CD4-positive, alpha-beta T cell treated with Interleukin-4 for 4 hours (primary cell): ENCODE measurements at places on chromosomes 16 and 17.
A peak's percentile ranks its signal among the peaks of the same experiment; 100 is the strongest.

DNA sequence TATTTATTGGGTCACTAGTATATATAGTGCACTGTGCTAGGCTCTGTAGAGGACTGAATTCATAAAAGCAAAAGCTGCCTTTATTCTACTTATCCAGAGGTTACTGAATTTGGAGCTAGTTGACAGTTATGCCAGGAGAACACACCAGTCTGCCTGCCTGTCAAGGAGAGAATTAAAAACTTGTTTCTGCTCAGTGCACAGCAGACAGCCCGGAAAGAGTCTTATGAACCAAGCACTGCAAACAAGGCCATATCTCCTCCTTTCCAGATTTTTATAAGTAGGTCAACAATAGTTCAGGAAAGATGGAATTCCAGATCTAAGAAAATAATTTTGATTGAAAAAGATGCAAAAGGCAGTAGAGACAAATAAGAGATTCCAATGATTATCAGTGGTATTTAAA is 267.8 kb downstream of the CA10 start:
- no peak for DNase-seq

- no peak for DNase-seq
Observed at GRCh38 chr16:73192232-73192894, 144.4 kb upstream of the ZFHX3 start.

DNA sequence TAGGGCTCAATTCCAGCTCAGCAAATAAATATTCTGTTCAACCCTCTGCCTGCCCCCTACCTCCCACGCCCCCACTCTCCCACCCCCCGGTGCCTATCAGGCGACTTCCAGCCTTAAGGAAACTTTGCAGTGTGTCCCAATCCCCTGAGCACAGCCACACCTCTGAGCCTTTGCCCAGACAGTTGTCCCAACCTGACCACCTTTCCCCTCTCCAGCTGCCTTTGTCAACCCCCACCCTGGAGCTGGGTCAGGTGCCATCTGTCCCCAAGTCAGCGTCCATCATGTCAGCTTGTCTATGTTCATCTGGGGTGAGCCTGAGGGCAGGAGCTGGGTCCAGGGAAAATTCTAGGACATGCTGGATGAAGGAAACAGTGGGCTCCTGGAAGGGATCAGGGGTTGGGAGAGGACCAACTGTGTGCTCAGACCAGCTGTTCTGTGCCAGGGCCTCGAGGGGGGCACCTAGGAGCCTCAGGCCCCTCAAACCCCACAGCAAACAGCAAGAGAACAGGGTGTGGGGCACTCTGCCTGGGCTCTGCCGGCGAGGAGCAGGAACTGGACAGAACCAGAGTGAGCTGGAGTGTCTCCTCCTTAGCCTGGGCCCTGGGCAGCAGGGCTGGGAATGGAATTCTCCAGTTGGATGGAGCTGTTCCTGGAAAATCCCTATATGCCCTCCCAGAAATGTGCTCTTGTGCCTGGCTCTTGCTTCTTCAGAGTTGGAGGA is 17.8 kb downstream of the CDH16 start:
- no peak for DNase-seq

DNA sequence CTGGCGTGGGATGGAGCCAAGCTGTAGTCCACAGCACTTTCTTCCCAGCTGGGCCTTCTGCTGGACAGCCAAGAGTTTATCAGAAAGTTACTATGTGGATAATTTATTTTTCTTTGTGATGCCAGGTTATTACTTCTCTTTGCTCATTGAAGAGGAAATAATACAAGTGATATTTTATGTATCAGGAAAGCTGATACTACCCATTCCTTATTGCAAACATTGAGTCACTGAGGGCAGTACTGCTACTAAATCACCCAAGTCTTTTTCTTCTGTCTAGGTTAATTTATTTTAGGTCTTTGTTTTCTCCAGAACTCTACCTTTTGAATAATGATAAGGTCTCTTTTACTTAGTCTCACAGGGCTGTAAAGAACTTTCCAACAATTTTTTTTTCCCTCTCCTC is 8.3 kb downstream of the NUP93 start:
- DNase-seq, result no peak

- no peak for DNase-seq
Observed at GRCh38 chr17:9472541-9472940, 103.1 kb downstream of the STX8 start.

DNA sequence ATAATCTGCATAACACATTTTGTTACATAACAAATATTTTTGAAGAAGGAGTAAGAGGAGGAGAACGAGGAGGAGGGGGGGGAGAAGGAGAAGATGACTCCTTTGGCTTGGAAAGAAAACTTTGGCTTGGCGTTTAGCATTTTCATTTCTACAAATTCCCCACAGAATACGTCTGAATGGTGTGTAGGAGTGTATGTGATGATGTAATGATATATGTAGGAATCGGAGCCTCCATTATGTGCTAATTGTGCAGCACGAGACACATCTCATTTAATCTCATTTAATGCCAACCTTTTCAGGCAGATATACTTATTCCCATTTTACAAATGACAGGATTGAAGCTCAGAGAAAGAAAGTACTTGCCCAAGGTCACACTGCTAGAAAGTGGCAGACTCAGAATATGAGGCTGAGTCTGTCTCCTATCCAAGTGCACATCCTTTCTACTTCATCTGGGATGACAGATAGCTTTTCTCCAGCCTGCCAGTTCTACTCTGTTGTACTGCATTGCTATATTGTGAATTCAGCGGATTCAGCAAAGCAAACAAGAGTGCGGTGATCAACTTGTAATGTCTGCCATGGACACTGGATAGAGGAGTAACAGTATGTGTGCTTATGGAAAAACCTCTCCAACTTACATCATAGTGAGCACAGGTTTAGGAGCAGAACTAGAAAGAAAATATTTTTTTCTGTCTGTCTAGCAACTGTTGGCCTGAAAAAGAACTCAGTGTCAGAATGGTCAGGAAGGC is 10.4 kb upstream of the SLC47A2 start:
- DNase-seq, result no peak

- DNase-seq, result no peak
Observed at GRCh38 chr17:36511216-36511615, 23.5 kb downstream of the MYO19 start.

DNA sequence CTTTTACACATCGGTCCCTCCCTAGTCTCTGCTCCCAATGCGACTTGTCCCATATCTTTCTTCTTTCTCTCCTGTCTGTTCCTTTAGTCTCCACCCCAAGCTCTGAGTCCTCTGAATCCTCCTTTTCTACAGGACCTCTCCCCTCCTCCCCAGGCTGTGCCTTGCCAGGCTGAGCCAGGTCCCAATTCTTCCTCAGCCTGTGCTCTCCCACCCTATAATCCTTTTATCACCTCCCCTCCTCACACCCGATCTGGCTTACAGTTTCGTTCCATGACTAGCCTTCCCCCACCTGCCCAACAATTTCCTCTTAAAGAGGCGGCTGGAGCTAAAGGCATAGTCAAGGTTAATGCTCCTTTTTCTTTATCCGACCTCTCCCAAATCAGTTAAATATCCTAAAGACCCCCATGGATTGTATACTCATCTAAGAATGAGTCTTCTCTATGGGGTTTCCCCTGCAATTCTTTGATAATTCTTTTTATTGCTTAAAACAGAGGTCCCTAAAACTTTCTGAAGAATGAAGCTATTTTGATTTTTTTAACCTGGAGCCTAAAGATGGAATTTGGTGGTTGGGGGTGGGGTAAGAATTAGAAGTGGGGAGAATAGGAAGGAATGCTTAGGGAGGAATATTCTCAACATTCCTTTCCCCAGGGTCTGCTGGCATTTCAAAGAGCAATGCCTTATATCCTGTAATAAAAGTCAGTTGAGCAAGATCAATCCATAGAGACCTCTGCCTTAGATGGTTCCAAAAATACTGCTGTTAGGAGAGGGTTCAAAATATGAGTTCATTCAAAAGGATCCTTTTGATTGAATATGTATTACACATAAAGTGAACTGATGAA is 102.8 kb downstream of the MYO1D start:
- no peak for DNase-seq

GRCh38 chr17:56822725-56823124 is 11.0 kb downstream of the C17orf67 start:
- no peak for DNase-seq

DNA sequence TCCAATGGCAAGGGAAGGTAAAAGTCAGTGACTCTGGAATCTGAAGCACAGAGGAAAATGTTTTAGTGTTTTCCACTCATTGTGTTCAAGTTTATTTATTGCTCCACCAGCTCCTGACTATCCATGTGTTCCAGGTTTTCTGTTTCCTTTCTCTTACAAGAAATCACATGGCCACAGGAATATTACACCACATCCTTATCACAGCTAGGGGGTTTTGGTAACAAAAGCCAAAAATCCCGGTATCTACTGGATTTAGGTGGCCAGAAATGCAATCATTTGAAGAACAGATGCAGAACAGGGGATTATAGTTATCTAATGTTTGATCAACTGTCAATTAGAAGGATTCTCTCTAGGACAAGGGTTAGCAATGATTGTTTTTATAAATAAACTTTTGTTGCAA is 47.9 kb downstream of the STH start:
- no peak for DNase-seq

DNA sequence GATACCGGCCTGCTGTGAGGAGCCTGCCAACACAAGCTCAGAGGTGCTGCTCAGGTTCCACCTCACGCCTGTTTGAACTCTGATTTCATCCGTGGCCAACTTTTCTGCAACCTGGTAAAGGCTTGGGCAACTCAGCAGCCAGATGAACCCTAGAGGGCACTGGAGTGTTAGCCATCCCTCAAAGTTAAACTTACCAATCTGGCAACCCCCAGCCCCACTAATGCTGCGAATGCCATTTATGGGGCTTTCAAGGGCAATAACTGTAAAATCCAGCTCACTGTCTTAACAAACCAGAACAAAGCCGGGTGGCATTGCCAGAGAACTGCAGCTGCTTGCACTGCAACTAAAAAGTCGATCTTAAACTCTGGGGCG is 105.5 kb downstream of the AXIN2 start:
- peak; percentile 24 for DNase-seq

DNA sequence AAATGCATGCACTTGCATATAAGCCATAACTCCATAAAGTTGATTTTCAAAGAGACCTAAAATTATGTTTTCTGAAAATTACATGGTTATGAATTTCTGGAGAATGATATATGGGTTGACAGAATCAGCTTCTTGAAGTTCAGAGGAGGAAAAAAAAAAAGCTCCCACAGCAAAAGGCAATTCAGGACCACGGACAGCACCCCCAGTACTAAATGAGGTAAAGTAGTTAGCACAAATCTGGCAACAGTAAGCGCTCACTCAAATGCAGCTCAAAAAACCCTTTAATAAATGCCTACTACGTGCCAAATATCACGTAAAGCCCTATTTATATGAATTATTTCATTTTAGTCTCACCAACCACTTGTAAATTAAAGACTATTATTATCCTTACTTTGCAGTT is 135.2 kb downstream of the SHISA9 start:
- no peak for DNase-seq

DNA sequence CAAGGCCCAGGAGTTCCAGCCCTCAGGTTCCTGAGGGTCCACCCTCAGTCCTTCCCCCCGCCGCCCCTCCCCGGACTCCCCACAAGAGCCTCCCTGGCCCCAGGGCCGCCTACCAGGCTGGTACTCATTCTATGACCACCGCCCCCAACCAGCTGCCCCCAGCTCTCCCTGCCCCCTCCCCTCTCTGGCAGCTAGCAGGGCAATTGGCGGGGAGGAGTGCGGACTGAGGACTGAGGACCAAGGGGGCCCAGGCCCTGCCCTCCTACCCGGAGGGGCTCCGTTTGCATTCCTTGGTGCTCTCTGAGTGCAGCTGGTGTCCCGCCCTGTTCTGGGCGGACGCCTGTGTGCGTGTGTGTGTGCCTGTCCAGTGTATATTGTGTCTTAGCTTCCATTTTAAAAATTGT is 19.1 kb downstream of the UNC13D start:
- DNase-seq, result no peak

GRCh38 chr16:52238710-52239109 is 308.2 kb downstream of the TOX3 start:
- no peak for DNase-seq

GRCh38 chr16:56327929-56328258 is 97.5 kb downstream of the AMFR start:
- no peak for DNase-seq

DNA sequence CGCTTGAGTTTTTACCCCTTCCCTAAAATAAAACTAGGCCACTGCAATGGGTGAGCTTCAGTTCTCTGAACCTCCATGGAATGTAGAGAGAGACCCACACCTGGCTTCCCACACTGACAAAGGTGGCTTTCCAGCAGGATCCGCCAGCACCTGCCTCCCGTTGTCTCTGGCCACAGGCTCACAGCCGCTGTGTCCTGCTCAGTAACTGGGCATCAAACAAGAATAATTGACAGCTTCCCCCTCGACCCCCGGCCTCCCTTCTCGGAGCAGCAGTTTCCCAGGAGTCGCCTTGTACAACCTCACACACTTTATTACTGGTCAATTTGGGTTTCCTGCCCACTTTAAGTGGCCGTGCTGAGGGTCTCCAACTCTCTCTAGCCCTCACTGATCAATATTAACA is 586.1 kb upstream of the PSMD7 start:
- DNase-seq, result no peak

GRCh38 chr16:79601931-79602627 is 1.5 kb upstream of the MAF start:
- DNase-seq, result peak; percentile 89

DNA sequence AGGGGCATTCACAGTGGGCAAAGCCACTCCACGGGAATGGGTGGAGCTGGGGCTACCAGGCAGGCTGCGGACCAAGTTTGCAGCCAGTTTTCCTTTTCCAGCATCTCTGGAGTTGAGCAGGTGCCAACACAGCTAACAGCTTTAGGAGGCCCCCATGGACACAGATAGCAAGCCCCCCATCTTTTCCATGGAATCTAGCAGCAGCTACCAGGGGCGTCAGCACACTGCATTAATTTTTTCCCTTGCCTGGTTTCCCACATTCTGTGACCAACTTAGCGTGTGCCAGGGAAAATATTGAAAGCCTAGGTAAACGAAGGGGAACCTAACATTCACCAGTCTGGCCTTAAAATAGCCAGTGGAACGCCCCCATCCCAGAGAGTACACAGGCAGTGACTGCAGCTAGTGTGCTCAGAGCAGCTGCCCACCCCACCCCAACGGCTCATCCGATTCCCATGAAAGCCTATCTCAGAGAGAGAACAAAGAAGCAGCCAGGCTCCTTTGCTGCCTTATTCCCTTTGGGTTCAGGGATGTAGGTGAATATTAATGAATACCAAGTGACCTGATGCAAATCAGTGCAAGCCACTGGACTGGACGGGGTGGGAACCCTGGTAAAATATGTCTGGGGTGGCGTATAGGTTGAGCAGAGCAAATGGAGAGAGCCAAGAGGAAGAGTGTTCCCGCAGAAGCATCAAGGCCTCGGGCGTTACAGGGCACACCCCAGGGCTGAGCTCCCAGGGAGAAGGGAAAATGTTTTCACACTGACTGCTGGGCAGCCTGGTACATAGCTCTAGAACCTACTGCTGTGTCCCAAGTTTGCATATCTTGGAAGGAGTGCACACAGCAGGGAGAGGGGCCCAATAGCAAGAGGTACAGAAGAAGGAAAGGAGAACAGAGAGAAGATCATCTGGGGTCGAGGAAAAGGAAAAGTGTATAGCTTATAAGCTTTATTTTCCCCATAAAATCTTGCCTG is 73.9 kb upstream of the SOX9 start:
- no peak for DNase-seq

GRCh38 chr17:72378414-72379390 is 257.9 kb downstream of the SOX9 start:
- DNase-seq, result no peak

GRCh38 chr16:3822366-3823045 is 58.0 kb downstream of the CREBBP start:
- no peak for DNase-seq

GRCh38 chr16:53910990-53911389 is 207.0 kb downstream of the FTO start:
- DNase-seq, result no peak
